ENCODE measurements at places on chromosomes 16 and 17.
A peak's percentile ranks its signal among the peaks of the same experiment; 100 is the strongest.

DNA sequence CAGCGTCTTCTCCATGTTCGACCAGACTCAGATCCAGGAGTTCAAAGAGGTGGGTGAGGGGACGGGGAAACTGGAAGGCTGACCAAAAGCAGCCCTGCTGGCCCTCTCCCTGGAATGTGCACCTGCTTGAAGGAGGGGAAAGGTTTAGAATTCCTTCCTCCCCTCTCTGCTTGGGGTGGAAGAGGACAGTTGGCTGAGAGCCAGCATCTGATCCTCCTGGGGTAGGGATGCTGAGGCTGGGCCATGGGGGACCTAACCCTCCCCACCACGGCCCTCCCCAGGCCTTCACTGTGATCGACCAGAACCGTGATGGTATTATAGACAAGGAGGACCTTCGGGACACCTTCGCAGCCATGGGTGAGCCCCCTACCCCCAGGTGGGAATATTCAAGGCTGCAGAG is 1.3 kb downstream of the MYL11 start:
- DNase-seq, result no peak

- DNase-seq, result no peak
Observed at GRCh38 chr17:35891269-35891668, 11.1 kb upstream of the CCL5 start.

GRCh38 chr16:66511602-66512271 is 38.2 kb downstream of the TK2 start:
- no peak for DNase-seq

GRCh38 chr17:57135789-57136291 is 50.8 kb downstream of the AKAP1 start:
- no peak for DNase-seq

DNA sequence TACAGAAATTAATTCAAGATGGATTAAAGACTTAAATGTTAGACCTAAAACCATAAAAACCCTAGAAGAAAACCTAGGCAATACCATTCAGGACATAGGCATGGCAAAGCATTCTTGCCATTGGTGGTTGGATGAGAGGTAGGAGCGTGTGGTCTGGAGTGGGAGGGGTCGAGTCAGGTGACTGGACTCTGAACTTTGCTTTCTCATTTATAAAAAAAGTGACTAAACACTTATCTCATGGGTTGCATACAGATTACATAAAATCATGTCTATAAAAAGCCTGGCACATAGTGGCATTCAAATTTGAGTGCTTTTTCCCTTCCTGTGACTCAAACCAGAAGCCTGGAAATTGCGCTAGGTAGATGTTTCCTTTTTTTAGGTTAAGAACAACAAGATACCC is 159.7 kb upstream of the SHISA6 start:
- no peak for DNase-seq

GRCh38 chr17:77266891-77267341 is 126.1 kb downstream of the SEC14L1 start:
- DNase-seq, result no peak

- DNase-seq, result no peak
Observed at GRCh38 chr16:68760671-68761275, 23.7 kb downstream of the CDH1 start.

GRCh38 chr17:75505152-75505409 is 10.3 kb downstream of the CASKIN2 start:
- no peak for DNase-seq

GRCh38 chr16:67236563-67237395 is 9.8 kb downstream of the TMEM208 start:
- DNase-seq, result peak; percentile 83

DNA sequence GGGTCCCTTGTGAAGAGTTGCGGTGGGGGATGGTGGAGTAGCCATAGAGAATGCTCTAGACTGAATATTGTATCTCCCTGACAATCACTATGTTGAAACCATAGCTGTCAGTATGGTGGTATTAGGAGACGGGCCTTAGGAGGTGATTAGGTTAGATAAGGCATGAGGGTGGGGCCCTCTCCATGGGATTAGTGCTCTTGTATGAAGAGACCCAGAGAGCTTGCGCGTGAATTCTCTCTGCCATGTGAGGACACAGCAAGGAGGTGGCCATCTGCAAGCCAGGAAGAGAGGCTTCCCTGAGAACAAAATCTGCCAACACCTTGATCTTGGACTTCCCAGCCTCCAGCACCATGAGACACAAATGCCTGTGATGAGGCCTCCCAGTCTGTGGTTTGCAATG is 34.5 kb upstream of the MGAT5B start:
- DNase-seq, result no peak

GRCh38 chr17:77332981-77333685 is 192.4 kb downstream of the SEC14L1 start:
- peak; percentile 23 for DNase-seq

GRCh38 chr16:67339453-67339852 is 12.8 kb downstream of the LRRC36 start:
- DNase-seq, result no peak

Measured in activated T-cell treated with anti-CD3 and anti-CD28 coated beads, Interleukin-2, amount 50 U/mL, for 1 hour (primary cell).